ENCODE measurements at places on chromosomes 2 and 18.
A peak's percentile ranks its signal among the peaks of the same experiment; 100 is the strongest.

- DNase-seq, result no peak
These were observed 1.3 kb downstream of the RTP5 start for GRCh38 chr2:241870611-241871537.

DNA sequence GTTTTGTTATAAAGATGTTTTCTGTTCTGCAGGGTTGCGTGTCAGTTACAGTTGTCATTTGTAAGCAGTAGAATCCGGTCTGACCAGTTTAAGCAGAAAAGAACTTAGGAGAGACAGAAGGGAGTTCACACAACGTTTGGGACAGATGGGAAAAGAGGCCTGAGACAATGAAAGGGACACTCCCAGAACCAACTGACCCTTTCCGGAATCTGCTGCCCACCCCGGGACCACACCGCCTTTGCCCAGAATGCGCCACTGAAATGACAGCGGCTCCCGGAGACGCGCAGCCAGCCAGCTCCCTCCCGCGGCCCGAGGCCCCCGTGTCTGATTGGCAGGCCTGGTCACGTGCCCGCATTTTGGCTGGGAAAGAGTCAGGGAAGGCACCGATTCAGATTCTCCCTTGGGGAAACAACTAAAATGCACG lies 244.6 kb downstream of the BCL2 start:
- peak; percentile 66 for DNase-seq

GRCh38 chr2:24893934-24894333 lies 26.1 kb downstream of the ADCY3 start:
- no peak for DNase-seq

- DNase-seq, result no peak
These were observed 119.0 kb downstream of the GULP1 start for GRCh38 chr2:188410504-188411235.

GRCh38 chr2:149161481-149162225 lies 123.2 kb downstream of the LYPD6B start:
- no peak for DNase-seq

DNA sequence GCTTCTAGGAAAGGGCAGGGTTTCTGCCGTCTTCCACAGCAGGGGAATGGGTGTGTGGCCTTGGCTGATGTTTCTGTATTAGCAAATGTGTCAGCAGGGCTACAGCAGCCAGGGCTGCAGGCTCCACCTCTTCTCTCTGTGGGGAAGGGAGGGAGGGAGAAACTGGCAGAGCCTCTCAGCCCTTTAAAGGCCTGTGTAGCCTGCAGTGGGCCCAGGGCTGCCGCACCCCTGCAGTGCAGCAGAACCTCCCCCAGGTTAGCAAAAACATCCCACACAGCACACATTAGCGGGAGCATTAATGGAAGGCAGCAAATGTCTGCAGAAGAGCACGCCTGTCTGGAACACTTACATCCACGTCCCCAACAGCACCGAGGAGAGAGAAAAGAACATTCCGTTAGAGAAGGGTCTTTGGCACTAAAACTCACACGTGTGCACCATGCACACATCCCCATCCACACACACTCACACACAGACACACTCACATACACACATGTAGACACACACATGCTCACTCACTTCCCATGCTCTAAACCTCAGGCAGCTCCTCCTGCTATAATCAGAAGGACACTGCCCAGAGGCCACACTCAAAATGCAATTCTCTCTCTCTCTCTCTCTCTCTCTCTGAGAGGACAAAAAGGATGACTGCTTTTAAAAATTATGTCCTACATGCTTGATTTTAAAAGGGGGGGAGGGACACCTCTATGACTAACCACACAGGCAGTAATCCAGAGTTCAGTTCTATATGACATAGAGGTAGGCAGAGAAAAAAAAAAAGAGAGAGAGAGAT lies 24.1 kb downstream of the MRPL35 start:
- DNase-seq, result no peak

GRCh38 chr2:8526403-8526696 lies 155.5 kb upstream of the ID2 start:
- DNase-seq, result no peak

DNA sequence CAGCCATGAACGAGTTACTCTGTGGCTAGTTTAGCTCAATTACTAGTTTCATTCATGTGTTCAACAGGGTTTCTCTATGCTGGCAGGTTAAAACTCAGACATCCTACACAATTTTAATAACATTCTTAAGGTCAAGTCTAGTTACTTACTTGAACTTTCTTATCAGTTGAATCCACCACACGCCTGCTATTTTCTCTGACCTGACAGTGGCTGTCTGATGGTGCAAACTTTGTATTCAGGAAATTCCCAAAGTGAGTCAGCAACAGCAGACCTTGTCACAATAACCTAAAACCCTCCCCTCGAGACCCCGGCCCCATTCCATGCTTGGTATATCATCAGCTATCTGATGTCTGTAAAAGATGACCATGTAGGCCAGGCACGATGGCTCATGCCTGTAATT lies 20.8 kb upstream of the CIDEA start:
- DNase-seq, result no peak

- no peak for DNase-seq
These were observed 550 bp upstream of the SFXN5 start for GRCh38 chr2:73072129-73072395.

GRCh38 chr2:170155723-170156253 lies 22.2 kb upstream of the MYO3B start:
- DNase-seq, result no peak

DNA sequence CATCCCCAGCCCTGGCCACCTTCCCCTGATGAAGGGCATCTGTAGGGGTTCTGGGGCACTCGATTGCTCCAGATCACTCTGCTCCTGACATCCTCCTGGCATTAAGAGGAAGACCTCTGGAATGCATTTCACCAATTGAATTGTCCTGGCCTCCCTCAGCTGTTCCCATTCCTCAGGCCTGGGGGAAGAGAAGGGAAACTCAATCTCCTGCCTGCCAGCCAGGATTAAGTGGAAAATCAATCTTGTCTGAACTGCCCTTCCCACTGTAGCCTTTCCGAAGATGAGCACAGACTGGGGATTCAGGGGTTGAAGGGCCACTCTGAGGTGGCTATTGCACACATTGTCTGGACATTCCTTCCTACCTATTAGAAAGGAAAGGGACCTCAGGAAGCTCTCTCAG lies 99.8 kb downstream of the ALK start:
- no peak for DNase-seq

DNA sequence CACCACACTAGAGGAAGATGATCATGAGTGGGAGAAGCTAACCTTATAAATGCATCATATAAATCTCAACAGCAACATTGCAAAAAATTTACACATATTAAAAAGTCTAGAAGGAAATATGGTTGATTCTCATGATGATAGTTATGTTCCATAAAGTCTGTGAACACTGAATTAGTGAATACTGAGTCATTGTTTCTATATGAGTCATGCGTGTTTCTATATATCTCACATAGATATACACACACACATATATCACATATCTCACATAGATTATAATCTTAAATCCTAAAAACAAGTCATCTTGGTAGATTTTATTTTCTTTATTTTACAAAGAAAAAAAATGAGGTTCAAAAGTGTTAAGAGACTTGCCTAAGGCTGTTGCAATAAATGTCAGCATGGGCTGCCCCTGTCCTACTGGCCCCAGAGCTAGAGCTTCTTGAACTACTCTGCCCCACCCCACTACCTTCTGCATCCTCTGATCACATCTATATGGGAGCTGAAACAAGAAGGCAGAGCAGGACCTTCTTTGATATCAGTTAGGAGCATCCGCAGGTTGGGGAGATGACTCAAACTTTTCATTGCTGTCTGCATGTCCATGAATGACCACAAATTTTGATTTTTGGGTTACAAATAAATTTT lies 81.8 kb upstream of the ADAM23 start:
- no peak for DNase-seq

- no peak for DNase-seq
These were observed 58.4 kb upstream of the ITGB6 start for GRCh38 chr2:160258492-160258805.

DNA sequence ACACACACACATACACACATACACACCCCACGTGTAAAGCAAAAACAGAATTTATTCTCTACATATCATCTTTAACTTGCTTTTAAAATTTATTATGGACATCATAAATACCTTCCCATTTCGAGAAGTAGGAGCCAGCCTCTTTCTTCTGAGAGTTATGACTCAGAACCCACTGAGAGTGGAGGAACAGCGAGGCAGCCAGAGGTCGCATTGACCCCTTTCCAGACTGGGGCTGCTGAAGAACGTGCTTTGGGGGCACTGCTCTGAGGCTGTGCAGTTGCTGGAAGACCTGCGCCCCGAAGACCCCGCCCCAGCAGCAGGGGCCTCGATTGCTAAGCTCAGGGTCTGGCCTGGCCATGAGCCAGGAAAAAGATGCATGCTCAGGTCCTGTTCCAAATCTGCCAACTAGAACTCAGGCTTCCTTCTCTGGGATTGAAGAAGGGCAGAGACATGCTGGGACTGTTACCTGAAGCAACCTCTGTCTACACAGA lies 133.8 kb upstream of the TWIST2 start:
- DNase-seq, result no peak

DNA sequence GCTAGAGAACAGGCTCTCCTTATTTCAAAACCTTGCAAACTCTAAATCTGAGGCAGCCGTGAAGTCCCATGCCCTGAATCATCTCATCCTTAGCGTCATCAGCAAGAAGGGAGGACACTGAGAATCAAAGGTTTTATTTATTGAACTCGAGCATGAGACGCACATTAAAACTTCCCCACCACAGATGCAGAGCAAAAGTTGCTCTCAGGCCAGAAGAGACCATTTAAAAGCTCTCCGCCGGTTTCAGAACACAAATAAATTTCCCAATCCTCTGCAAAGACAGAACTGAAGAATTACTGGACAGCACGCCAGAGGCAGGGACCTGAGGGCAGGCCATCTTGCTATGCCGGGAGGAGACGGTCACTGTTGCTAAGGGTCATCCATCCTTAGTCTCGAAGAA lies 1.3 kb downstream of the AMMECR1L start:
- no peak for DNase-seq

GRCh38 chr2:29218071-29218470 lies 102.9 kb downstream of the CLIP4 start:
- no peak for DNase-seq

GRCh38 chr2:209322041-209322440 lies 101.8 kb upstream of the MAP2 start:
- no peak for DNase-seq

- no peak for DNase-seq
These were observed 53.8 kb downstream of the EFEMP1 start for GRCh38 chr2:55869637-55870325.

GRCh38 chr18:68847219-68847837 lies 49.4 kb downstream of the CCDC102B start:
- no peak for DNase-seq

DNA sequence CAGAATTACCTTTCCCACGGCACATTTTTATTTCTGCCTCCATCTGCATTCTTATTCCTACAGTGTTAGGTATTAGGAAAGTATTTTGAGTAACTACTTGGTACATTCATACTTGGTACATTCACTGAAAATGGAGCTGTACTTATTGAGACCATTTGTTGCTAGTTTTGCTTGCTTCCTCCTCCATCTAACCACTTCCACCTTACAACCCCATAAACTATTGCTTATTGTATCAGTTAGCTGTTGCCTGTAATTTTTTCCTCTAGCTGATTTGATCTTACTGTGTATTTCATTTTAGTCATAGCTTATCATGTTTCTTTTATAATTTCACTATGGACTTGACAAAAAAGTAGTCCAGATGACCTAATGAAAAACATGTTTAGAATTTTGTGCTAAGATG lies 50.7 kb downstream of the AFTPH start:
- no peak for DNase-seq

DNA sequence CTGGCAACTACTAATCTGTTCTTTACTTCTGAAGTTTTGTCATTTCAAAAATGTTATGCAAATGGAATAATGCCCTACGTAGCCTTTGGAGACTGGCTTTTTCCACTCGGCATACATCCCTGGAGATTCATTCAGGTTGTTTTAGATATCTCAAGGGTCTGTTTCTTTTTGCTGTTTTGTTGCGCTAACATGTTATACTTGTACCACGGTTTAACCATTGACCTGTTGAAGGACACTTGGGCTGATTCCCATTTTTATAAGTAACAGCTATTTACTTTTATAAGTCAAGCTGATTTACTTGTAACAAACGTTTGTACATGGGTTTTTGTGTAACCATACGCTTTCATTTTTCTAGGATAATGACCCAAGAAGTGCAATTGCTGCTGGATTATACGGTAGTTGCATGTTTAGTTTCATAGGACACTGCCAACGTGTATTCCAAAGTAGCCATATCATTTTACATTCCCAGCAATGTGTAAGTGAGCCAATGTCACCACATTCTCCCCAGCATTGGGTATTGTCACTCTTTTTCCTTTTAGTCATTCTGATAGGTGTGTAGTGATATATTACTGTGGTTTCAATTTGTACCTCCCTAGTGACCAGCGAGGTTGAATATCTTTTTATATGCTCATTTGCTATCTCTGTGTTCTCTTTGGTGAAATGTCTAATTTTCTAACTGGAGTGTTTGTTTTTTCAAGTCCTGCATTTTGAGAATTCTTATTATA lies 36.5 kb upstream of the STAT4 start:
- DNase-seq, result no peak

GRCh38 chr2:62325398-62325797 lies 129.5 kb downstream of the B3GNT2 start:
- no peak for DNase-seq

DNA sequence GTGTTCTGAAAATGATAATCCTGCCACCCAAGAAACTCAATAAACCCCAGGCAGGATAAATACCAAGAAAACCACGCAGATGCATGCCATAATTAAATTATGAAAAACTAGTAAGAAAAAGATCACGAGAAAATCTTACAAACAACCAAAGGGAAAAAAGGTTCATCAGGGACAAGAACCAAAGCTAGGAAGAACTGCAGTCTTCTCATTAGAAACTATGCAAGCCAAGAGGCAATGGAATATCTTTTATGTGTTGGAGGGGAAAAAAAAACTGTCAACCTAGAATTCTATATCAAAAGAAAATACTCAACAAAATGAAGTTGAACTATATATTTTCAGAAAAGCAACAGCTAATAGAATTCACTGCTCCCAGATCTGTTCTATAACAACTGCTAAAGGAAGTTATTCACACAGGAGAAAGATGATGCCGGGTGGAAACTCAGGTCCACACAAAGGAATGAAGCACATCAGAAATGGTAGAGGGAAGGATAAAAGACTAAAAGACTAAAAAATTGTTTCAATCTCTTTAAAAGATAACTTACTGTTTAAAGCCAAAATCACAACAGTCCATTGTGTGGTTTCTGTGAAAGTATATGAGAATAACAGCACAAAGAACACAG lies 55.0 kb downstream of the NDUFA10 start:
- DNase-seq, result no peak

All from DMS79 (cell line).